Activated CD4-positive, alpha-beta T cell treated with anti-CD3 and anti-CD28 coated beads, Interleukin-2, amount 10 ng/mL, durations not matched to agents 7 days and 5 days (primary cell): ENCODE measurements at places on chromosomes 1 and 21.

- no peaks in the 10 kb centered on the region for H3K27me3 ChIP-seq
- H3K36me3 ChIP-seq: peaks cover 68% of the 10 kb centered on the region
- H3K4me1 ChIP-seq: peaks cover 81% of the 10 kb centered on the region
- DNase-seq: no peak
- peak overlapping the region; percentile 83 for H3K27ac ChIP-seq
- H3K4me3 ChIP-seq: no peak overlapping the region
These were observed 44.3 kb downstream of the ARID1A start for GRCh38 chr1:26740023-26740634.

DNA sequence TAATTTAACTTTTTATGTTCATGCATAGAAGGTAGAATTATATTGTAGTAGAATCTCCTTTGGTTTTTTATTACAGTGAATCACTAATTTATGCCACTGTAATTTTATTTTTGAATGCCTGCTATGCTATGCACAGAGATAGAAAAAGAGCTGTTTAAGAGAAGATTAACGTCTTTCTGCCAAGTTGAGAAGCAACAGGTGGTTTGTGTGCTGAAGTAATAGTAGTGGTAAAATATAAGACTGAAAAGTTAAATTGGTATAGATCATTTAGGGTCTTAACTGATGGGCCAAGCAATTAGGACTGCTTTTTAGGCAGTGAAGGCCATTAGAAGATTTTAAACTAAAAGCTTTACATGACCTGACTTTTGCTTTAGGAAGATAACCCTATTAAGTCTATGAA lies 115.1 kb downstream of the SYT14 start:
- H3K4me1 ChIP-seq: no peaks in the 10 kb centered on the region
- H3K36me3 ChIP-seq: no peaks in the 10 kb centered on the region
- no peak for DNase-seq
- H3K27ac ChIP-seq: no peak overlapping the region
- H3K27me3 ChIP-seq: no peaks in the 10 kb centered on the region

- H3K36me3 ChIP-seq: no peaks in the 10 kb centered on the region
- no peaks in the 10 kb centered on the region for H3K4me1 ChIP-seq
- H3K27me3 ChIP-seq: no peaks in the 10 kb centered on the region
- H3K27ac ChIP-seq: no peak overlapping the region
- no peak for DNase-seq
These were observed 85.6 kb downstream of the PRRX1 start for GRCh38 chr1:170749549-170749948.

DNA sequence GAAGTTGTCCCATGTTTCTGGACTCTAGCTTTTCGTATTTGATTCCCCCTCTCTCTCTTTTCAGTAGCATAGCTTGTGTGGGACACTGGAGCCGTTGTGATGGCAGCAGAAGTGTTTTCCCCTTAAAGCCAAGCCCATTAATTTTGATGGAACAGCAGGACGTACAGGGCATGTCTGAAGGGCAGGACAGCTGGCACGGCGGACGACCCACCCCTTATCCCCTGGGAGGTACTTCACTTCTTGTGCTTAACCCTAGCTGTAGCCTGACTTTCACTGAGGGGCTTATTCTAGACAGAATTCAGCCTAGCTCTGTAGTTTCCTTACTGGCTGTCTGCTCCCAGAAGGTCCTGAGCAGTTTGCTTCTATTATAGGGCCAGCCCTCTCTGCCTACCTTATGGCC lies 8.6 kb upstream of the PPFIA4 start:
- no peak overlapping the region for H3K4me3 ChIP-seq
- no peak for DNase-seq
- peaks cover 75% of the 10 kb centered on the region for H3K36me3 ChIP-seq
- no peak overlapping the region for H3K27ac ChIP-seq
- H3K4me1 ChIP-seq: peaks cover 4% of the 10 kb centered on the region
- H3K27me3 ChIP-seq: no peaks in the 10 kb centered on the region
